ENCODE measurements at places on chromosomes 6 and 20.

GRCh38 chr6:12601881-12602280 is 114.7 kb upstream of the PHACTR1 start:
- no peak for DNase-seq

- no peak for DNase-seq
These were observed 411.8 kb downstream of the CDKAL1 start for GRCh38 chr6:20946022-20946421.

GRCh38 chr6:44289726-44290260 is 19.5 kb downstream of the TMEM151B start:
- no peak for DNase-seq

- no peak for DNase-seq
These were observed 77.2 kb upstream of the MC3R start for GRCh38 chr20:56171087-56172012.

- no peak for DNase-seq
These were observed 11.2 kb downstream of the TFAP2D start for GRCh38 chr6:50724381-50725124.

- DNase-seq = no peak
These were observed 917 bp downstream of the C6orf120 start for GRCh38 chr6:169702840-169703246.

DNA sequence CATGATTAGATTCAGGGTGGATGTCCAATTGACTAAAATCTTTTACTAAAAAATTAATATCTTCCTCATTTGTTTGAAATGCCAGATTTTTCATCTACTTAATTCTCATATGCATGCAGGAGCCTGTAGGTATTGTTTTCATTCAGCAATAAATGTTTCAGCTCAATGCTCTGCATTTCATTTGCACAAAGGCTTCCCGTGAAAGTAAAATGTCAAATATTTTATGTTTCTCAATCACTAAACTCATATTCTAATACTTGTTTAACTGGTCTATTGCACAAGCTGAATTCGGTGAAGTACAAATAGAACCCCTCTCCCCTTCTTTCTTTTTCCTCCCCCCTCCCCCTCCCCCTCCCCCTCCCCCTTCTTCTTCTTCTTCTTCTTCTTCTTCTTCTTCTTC is 175.9 kb downstream of the MCHR2 start:
- no peak for DNase-seq

DNA sequence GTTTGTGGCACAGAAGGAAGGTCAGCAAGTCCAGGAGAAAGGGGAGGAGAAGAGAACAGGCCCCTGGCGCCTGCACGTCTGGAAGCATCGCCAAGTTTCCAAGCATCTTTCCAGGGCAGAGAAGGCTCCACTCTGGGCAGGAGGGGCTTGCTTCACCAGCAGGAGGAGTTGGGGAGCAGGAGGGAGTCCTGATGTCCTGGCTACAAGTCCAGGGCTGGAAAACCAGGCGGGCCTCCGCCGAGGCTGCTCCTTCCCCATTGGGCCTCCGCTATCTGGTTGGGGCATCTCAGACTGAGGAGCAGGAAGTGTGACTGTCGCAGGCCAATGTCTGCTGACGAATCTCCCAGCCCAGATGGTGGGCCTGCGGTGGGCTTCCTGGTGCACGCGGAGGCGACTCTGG is 421.9 kb downstream of the PREX1 start:
- DNase-seq = no peak

DNA sequence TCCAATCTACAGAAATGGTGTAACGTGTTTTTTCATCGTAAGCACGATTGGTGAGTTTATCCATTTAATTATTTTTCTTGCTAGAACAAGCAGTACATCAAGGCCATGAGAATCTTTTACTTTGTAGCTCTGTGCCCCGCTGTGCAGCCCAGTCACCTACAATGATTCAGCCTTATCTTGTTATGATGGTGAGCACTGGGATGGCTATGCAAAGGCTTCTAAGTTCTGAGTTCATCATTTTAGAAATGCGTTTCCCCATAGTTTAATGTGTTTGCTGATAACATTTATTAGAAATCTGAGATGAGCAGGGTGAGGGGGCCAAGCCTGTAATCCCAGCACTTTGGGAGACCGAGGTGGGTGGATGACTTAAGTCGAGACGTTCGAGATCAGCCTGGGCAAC is 111.8 kb upstream of the QKI start:
- no peak for DNase-seq

DNA sequence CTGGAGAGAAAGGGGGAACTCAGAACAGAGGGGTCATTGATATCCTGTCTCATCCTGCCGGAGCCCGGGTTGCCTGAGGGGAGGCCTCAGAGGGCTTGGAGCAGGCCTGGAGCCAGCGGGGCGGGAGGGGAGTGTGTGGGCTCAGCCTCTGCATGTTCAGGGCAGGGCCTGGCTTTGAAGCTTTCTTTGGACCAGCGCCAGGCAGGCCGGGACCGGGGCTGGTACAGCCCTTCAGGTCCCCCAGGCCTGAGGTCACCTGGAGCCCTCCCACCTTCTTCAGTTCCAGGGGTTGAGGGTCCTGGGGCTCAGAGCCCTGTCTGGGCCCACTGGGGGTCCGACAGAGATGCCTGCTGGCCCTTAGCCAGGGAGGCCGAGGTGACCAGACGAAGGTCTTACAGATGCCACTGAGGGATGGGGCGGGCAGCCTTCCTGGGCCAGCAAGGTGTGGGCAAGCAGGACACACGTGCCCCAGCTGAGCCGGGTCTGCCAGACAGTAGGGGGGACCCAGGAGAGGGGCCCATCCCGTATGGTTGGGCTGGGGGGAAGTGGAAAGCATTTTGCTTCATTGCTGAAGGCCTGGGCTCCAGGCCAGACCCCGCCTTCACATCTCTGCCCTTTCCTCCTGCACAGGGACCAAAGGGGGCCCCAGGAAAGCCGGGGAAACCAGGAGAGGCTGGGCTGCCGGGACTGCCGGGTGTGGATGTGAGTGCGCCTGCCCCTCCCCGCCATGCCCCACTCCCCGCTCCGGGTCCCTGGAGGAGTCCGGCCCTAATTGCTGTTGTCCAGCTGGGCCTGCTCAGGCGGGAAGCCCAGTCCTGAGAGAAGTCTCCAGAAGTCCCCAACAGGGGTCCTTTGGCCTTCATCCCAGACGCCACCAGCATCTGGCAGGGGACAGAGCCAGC is 2.0 kb downstream of the COL9A3 start:
- DNase-seq = no peak

DNA sequence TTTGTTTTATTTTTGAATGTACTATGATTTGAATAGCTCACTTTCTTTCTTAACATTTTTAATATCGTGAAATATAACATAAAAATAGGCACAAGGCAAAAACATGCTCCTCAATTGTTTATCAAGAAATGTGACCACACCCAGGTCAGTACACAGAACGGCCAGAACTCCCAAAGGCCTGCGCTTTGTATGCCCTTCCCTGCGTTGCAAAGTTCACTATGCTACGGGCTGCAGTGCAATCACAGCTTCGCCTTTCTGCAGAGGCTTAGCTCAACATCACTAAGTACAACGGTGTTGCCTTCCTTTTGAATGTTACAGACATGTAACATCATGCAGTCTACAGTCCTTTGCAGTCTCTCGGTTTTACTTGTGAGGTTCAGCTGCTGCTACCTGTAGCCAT is 333.4 kb downstream of the THBS2 start:
- DNase-seq = no peak

GRCh38 chr6:96016334-96017069 is 728 bp downstream of the FUT9 start:
- DNase-seq = no peak

DNA sequence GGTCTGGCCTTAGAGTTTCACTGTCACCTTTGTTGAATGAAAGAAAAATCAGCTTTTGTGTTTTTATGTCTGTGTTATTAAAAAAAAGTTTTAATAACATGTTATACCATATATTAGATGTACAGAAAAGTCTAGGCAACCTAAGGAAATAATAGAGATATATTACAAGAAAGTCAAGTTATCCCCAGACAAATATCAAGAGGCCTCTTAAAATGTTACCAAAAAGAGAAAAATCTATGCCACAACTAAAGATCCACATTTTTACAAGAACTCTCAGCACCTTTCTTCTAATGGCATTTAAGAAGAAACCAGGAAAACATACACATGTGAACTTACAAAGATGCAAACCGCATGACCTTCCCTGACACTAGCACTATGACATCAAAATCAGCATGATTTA is 26.8 kb downstream of the RAMACL start:
- DNase-seq = no peak

GRCh38 chr20:7399575-7399974 is 540.7 kb downstream of the HAO1 start:
- no peak for DNase-seq

DNA sequence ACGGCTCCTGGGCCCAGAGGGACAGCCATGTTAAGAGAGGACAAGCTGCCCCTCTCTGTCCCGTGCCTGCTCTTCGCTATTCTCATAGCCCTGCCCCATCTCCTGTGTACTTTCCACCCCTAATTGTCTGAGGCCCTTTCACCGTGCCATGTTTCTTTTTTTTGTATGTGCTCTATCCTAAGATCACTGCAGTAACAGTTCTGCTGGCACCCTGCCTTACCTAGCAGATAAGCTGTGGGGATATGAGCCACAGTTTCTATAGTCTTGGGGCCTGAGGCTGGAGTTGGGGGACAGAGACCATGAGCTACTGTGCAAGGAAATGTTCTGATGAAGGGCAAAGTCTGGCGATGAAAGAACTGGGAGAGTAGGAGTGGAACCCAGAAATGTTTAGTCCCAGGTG is 269.5 kb upstream of the CITED2 start:
- no peak for DNase-seq

DNA sequence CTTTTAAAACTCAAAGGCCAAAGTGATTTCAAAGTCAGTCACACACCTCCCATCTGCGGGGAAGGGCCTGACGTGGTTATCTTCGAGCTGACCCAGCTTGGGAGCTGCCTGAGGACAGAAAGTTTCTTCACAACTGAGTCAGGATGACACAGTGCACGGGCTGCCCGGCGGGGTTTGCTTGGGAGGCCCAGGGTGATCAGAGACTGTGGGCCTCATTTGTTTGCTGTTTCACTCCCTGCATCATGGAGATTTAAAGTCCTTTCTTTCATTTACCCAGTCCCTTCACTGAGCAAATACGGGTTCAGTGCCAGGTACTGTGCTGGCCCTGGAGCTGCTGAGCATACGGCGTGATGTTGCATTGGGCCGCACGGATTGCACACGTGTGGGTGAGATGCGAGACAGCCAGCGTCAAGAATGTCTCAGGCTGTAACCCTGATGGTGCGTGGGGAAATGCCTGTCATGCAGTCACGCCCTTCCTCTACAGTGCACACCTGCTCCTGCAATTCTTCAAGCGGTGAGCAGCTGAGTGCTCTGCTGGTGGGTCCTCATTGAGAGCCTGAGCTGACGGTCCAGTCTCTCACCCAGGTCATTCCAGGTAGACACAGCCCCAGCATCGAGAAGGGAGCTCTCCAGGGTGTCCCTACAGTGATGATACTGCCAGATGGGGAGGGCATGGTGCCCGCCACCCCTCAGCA is 82.7 kb upstream of the PMEPA1 start:
- DNase-seq = no peak

DNA sequence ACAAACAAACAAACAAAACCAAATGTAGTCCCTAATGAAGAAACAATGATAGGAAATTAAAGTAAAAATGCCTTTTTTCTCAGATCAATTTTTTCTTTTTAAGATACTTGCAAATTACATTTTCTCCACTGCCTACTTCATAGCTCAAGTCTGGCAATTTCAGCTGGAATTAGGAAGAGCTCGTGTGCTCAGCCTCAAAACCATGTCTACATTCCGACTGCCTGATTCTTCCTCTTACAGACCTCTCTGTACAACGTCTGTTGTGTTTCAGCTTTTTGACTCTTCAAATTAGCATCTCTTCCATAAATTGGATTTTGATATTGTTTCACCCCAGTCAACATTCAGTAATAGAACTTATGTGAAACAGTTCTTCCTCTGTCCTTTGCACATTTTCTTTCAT is 9.3 kb upstream of the EDN1 start:
- DNase-seq = no peak
